Gastrocnemius medialis (tissue), 4 donors: ENCODE measurements at places on chromosomes 6 and 20. TPM values are rescaled to one million over a fixed set of nuclear protein-coding genes. Genes with fewer than 3 reads are reported as not detected.

The FBXO5 gene
- 0.78 TPM for total RNA-seq

The DCDC2 gene
- total RNA-seq, result 0.29 TPM

DNA sequence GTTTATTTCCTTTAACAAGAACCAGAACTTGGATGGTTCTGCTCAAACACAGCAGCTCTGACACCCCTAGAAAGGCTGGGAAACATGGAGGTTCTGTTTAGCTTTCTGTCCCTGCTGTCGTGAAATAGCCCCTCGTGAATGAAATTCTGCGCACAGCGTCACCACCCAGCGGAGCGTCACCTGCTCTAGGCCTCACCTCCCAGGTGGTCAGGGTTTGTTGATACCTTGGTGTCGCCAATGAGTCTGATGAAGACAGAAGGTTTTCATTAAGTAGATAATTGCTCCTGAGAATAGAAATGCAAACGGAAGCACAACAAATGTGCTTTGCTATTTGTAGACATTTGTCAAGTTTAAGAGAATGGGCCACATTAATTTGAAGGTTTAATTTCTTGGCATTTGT is 135.1 kb downstream of the EDN3 start:
- H3K36me3 ChIP-seq, result no peaks in the 10 kb centered on the region
- H3K27me3 ChIP-seq, result no peaks in the 10 kb centered on the region
- no peak for DNase-seq
- H3K4me1 ChIP-seq, result no peaks in the 10 kb centered on the region
- H3K4me3 ChIP-seq, result no peak overlapping the region
- no peak overlapping the region for H3K27ac ChIP-seq

- peak overlapping the region; percentile 24 for H3K27ac ChIP-seq
- no peak overlapping the region for H3K4me3 ChIP-seq
- H3K4me1 ChIP-seq, result no peaks in the 10 kb centered on the region
- no peaks in the 10 kb centered on the region for H3K27me3 ChIP-seq
- H3K36me3 ChIP-seq, result no peaks in the 10 kb centered on the region
Measured at GRCh38 chr20:4925842-4926530, 75.3 kb downstream of the SLC23A2 start.

The TCF21 gene
- 0.41 TPM for total RNA-seq

DNA sequence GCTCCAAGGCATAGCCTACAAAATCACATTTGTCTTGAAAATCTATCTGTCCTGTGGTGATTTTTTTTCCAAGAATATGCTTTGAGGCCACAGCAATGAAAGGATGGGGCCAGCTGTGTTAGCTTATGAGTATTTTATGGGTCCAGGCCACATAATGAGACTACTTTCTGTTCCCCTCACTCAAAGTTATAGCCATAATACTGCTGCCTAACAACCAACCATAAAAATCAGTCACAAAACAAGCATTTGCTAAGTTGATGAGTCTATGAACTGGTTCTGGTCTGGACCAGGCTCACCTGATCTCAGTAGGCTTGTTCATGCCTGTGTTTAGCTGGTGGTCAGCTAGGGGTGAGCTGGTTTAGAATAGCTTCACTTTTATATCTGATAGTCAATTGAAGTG is 192.5 kb upstream of the PLCB4 start:
- H3K27me3 ChIP-seq, result no peaks in the 10 kb centered on the region
- no peak overlapping the region for H3K4me3 ChIP-seq
- no peaks in the 10 kb centered on the region for H3K36me3 ChIP-seq
- H3K4me1 ChIP-seq, result no peaks in the 10 kb centered on the region
- DNase-seq, result no peak
- H3K27ac ChIP-seq, result no peak overlapping the region

The LAMA2 gene
- total RNA-seq, result 68.8 TPM

GRCh38 chr6:14502551-14502950 is 385.0 kb downstream of the CD83 start:
- no peaks in the 10 kb centered on the region for H3K27me3 ChIP-seq
- no peak for DNase-seq
- no peaks in the 10 kb centered on the region for H3K36me3 ChIP-seq
- H3K4me1 ChIP-seq, result no peaks in the 10 kb centered on the region
- H3K4me3 ChIP-seq, result no peak overlapping the region
- H3K27ac ChIP-seq, result no peak overlapping the region

DNA sequence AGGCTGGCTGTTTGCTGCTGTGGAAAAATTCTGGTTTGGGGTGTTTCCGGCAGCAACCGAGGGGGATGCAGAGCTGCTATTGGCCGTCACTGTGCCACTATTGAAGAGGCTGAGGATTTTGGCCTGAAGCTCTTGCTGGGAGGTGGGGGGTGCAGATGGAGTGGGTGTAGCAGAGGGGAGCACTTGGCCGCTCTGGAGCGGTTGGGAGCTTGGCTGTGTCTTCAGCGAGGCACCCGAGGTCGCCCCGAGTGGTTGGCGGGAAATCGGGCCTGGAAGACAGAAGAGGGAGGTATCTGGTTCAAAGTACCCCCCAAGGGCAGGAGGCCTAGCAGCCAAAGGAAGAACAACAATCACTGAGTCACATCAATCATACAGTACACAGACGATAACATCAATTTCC is 27.1 kb downstream of the NCOA5 start:
- H3K4me3 ChIP-seq, result no peak overlapping the region
- peaks cover 3% of the 10 kb centered on the region for H3K27me3 ChIP-seq
- no peak for DNase-seq

- no peak for DNase-seq
- H3K4me3 ChIP-seq, result no peak overlapping the region
Measured at GRCh38 chr20:44231193-44231592, 15.9 kb upstream of the GDAP1L1 start.

The IPCEF1 gene
- not detected for total RNA-seq

DNA sequence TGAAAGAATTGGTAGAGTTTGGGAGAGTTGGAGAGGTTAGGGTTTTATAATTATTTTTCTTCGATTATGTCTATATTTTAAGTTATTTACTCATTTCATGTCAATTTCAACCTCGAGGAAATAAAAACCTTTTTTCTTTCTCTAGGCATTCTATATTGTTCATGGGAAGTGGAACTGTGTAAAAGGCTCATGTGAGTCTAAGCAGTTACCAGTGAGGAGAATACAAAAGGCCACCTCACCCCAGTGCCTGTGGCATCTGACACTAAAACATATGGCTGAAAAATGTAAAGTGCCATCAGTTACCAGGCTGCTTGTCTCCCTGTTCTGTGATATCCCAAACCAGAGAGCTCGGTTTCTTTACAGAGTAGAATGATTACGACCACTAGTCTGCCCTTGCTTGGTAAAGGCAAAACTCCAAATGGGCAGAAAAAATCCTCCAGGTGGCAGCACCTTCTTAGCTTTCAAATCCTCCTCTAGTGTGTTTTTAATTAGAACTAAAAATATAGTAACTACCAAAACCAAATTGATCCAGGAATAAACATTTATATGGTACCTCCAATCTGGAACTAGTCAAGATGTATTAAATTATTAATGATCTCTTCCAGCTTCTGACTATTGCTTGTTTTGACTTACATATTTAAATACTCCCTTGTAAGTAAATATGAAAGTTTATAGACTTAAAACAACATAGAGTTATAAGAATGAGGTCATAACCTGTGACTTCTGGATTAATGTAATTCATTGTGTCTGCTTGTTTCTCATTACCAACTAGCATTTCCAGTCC is 122.6 kb upstream of the MCHR2 start:
- H3K4me3 ChIP-seq, result no peak overlapping the region
- H3K36me3 ChIP-seq, result no peaks in the 10 kb centered on the region
- no peak overlapping the region for H3K27ac ChIP-seq
- no peaks in the 10 kb centered on the region for H3K27me3 ChIP-seq
- no peaks in the 10 kb centered on the region for H3K4me1 ChIP-seq

DNA sequence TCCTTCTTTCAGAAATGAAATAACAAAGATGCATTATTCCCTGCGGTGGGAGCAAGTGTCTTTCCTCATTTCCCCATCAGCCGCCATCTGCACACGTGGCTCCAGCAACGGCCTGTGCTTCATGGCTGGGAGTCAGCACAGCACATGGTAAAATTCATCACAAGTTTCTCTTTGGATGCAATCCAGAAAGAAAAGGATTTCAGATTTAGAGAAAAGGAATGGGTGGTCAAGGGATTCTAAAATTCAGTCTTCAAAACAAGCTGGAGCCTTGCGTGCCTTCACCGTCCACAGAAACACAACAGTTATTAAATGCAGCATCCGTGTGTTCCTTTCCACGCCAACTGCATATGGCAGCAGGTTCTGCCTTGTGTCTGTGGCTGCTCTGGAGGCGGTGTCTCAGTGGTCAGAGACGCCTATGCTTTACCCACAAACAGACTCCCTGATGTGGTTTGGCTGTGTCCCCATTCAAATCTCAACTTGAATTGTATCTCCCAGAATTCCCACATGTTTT is 107.6 kb downstream of the THBS2 start:
- peaks cover 16% of the 10 kb centered on the region for H3K4me1 ChIP-seq
- no peak for DNase-seq
- no peaks in the 10 kb centered on the region for H3K27me3 ChIP-seq

- H3K36me3 ChIP-seq, result peaks cover 21% of the 10 kb centered on the region
- no peak for DNase-seq
- no peaks in the 10 kb centered on the region for H3K4me1 ChIP-seq
Measured at GRCh38 chr6:157209865-157210530, 113.3 kb downstream of the TMEM242 start.

The CDH4 gene
- total RNA-seq, result 1.1 TPM

The ZNF311 gene
- not detected for total RNA-seq

The ORC3 gene
- 18.6 TPM for total RNA-seq

- no peak for DNase-seq
- H3K4me3 ChIP-seq, result no peak overlapping the region
- H3K27me3 ChIP-seq, result no peaks in the 10 kb centered on the region
- H3K27ac ChIP-seq, result no peak overlapping the region
- H3K4me1 ChIP-seq, result no peaks in the 10 kb centered on the region
- no peaks in the 10 kb centered on the region for H3K36me3 ChIP-seq
Measured at GRCh38 chr6:131924881-131925474, 26.2 kb downstream of the CCN2 start.

DNA sequence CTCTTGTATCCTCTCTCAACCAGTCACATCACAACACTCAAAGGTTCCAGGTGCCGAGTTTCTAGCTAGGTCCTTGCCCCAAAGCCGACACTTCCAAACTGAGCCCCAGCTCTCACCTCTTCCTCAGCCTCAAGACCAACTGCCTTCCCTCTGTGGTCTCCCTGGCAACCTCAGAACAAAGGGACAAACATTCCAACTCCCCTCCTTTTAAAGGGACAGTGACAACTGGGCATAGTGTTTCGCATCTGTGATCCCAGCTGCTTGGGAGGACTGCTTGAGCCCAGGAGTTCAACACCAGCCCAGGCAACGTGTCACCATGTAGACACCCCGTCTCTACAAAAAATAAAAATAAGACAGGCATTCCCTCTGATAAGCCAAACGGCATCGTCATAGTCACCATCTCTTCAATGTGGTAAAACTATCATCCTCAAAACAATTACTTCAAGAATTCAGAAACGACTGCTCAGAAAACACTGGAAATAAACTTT is 11.3 kb downstream of the DIDO1 start:
- peaks cover 68% of the 10 kb centered on the region for H3K4me1 ChIP-seq
- H3K27ac ChIP-seq, result no peak overlapping the region
- no peaks in the 10 kb centered on the region for H3K27me3 ChIP-seq
- no peaks in the 10 kb centered on the region for H3K36me3 ChIP-seq
- DNase-seq, result no peak

DNA sequence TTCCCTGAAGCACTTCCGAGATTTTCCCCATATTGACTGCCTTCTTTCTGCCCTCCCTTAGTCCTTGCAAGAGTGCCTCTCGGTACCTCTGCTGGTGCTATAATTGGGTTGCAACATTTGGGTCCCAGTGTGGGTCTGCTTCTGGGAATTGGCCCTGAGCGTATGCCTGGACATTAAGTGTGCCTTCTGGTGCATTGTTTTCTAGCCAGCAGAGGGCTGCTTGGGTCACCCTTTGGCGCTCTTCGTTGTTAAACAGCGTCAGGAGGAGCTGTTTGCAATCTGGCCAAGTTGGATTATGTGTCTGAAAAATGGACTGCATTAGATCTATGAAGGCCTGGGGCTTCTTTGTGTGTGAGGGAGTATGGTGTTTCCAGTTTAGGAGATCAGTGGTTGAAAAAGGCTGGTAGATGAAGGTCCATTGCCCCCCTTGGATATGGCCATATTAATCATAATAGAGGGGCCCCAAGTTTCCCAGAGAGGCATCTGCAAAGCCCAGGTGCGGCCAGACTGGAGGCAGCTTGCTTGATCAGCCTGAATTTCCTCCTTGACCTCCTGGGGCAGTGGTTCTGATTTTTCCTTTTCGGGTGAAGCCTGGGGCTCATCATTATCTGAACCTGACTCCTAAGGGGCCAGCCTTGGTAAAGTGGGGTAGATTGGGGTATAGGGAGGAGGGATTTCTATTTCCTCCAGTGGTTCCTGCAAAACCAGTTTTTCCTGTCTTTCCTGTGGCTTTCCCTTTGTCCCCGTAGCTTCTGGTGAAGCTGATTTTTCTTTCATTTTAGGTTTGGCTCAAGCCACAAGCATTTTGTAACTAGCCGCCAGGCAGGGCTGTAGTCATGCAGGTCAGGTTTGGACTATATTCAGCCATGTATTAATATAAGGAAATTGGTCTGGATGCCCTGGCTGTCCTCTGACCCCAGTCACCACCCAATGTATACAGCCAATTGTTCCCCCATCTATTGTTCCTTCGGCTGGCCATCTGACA is 85.4 kb upstream of the GPR6 start:
- no peaks in the 10 kb centered on the region for H3K27me3 ChIP-seq
- H3K27ac ChIP-seq, result no peak overlapping the region
- H3K4me1 ChIP-seq, result no peaks in the 10 kb centered on the region
- H3K4me3 ChIP-seq, result no peak overlapping the region
- no peak for DNase-seq

DNA sequence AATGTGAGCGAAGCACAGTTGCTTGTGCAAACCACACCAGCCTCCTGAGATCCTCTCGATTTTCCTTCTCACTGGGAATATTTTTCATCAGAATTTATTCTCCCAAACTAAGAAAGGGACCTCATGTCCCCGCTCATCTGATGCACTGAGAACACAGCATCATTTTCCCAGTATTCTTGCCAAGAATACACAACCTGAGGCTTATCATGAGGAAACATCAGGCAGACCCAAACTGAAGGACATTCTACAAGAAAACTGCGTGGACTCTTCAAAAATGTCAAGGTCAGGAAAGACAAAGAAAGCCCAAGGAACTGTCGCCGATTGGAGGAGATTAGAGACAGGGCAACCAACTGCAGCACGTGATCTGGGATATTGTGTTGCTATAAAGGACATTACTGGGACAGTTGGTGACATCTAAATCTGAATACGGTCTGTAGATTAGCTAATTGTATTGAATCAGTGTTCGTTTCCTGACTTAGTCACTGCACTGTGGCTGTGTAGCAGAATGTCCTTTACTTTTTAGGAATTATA is 72.3 kb downstream of the SNX5 start:
- H3K4me1 ChIP-seq, result peaks cover 27% of the 10 kb centered on the region
- DNase-seq, result no peak
- H3K36me3 ChIP-seq, result no peaks in the 10 kb centered on the region
- H3K27me3 ChIP-seq, result no peaks in the 10 kb centered on the region
- H3K4me3 ChIP-seq, result peak overlapping the region; percentile 38
- H3K27ac ChIP-seq, result peak overlapping the region; percentile 73

The SLC22A1 gene
- total RNA-seq, result 1.4 TPM

The ZNF334 gene
- total RNA-seq, result 0.18 TPM

GRCh38 chr6:161682982-161683381 is 409.1 kb upstream of the AGPAT4 start:
- H3K4me3 ChIP-seq, result no peak overlapping the region
- H3K4me1 ChIP-seq, result no peaks in the 10 kb centered on the region
- no peaks in the 10 kb centered on the region for H3K27me3 ChIP-seq

GRCh38 chr6:114569669-114570068 is 226.8 kb upstream of the HS3ST5 start:
- H3K36me3 ChIP-seq, result no peaks in the 10 kb centered on the region
- no peak overlapping the region for H3K27ac ChIP-seq
- H3K4me3 ChIP-seq, result no peak overlapping the region
- no peak for DNase-seq
- no peaks in the 10 kb centered on the region for H3K4me1 ChIP-seq
